Testis (tissue), 5 donors: ENCODE measurements at places on chromosomes 11 and 22.

- DNase-seq: no peak
These were observed 12.8 kb downstream of the PLAAT4 start for GRCh38 chr11:63549411-63549810.

- peak; percentile 28 for DNase-seq
These were observed 777 bp downstream of the LTO1 start for GRCh38 chr11:69674267-69674885.

DNA sequence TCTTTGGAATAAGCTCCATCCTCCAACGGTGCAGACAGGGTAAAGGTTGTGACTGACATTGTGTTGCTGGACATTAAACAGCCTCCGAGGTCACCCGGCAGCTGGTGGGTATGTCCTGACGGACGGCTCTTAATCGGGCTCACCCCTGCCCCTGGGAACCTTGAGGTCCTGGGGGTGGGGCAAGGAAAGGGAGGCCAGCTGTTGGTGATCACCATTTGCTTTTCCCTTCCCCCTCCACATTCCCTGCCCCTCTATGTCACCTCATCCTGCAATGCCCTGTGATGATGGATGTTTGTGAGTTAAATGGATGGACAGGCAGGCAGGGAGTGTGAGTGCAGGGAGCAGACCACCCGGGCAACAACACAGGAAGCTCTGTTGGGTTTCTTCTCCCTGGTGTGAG is 26.3 kb downstream of the APLNR start:
- no peak for DNase-seq

GRCh38 chr11:22491555-22492225 is 133.9 kb downstream of the FANCF start:
- DNase-seq: no peak

GRCh38 chr22:22935546-22936157 is 48.0 kb downstream of the IGLL5 start:
- DNase-seq: no peak

GRCh38 chr11:73983741-73984538 is 1.3 kb upstream of the UCP2 start:
- DNase-seq: no peak

DNA sequence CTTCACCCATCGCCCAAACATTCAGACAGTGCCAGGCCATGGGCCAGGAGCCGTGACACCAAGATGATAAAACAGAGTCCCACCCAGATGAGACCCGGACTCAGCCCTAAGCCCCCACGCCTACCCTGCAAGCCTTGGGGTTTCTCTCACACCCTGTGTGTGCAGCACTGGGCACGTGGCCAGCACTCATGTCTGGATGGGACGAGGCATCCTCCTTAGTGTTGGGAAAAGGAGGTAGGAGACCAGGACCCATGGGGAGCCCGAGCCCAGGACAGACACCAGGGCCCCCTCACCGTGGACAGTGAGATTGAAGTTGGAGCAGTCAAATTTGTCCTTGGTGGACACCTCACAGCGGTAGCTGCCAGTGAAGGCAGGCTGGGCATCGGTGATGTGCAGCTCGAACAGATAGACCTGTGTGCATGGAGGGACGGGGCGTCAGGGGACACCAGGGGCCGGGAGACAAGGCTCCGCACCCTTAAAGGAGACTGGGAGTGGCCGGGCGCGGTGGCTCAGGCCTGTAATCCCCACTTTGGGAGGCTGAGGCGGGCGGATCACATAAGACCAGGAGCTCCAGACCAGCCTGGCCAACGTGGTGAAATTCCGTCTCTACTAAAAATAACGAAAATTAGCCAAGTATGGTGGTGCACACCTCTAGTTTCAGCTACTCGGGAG is 4.2 kb downstream of the MYBPC3 start:
- no peak for DNase-seq

GRCh38 chr11:35077709-35078469 is 61.1 kb upstream of the CD44 start:
- no peak for DNase-seq

DNA sequence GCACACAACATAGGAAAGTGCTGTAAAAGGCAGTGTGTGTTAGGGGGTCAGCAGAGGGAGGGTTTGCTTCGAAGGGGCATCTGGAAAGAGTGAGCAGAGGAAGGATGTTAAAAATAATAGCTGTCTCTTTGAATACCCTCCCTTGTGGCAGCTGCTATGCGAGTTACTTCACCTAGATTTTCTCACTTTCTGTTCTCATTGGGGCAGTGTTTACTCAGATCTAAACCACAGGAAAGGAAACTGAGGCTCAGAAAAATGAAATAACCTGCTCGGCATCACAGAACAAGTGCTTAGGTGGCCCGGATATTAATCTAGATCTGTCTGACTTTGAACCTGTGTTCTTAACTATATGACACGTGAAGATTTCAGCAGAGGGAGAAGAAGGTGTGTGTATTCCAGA is 125.3 kb downstream of the C11orf91 start:
- DNase-seq: no peak
